ENCODE measurements at places on chromosomes 12 and 14.

GRCh38 chr14:55900749-55901148 lies 217.5 kb upstream of the PELI2 start:
- no peak for DNase-seq

DNA sequence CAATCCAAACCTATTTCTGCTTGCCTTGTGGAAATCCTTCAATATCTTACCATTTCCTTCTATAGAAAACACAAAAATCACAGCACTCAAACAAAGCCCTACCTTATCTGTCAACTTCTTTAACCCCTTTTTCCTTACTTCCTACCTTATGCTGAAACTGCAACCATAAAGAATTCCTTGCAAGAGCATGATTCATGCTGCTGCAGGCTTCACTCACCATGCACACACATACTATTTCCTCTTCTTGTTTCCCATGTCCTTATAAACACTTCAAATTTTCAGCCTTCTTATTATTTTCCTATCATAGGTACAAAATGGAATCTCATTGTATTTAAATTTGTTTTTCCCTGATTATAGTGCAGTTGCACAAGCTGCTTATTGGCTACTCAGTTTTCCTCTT lies 23.3 kb downstream of the LMNTD1 start:
- DNase-seq, result no peak

GRCh38 chr14:35051796-35052195 lies 5.7 kb downstream of the FAM177A1 start:
- DNase-seq, result no peak

DNA sequence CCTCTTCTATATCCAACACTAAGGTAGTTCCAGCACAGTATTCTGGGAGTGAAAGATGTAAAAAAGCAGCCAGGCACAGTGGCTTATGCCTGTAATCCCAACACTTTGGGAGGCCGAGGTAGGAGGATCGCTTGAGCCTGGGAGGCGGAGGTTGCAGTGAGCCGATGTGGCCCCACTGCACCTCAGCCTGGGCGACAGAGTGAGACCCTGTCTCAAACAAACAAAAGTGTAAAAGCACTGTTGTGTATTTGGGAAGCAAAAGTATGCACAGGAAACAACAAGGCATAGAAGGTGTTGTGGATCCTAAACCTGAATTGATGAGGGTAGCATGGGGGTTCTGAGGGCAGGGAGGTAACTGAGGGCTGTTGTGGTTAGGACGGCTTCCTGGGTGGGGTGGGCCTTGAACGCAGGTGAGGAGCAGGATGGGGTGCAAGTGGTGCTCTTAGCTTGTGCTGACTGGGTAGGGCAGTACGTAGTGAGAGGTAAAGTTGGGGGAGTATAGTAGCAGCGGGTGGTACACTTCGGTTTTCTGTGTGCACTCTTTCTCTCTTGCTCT lies 64.2 kb downstream of the RASSF3 start:
- DNase-seq, result no peak

DNA sequence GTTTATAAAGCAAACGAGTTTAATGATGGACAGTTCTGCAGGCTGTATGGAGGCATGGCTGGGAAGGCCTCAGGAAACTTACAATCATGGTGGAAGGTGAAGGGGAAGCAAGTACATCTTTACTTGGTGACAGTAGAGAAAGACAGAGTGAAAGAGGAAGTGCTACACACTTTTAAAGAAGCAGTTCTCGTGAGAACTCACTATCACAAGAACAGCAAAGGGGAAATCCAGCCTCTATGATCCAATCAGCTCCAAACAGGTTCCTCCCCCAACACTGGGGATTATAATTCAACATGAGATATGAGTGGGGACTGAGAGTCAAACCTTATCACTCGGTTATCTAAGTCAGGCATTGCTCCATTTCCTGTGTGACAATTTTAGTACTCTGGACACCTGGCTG lies 189.9 kb upstream of the CNTN1 start:
- no peak for DNase-seq

GRCh38 chr12:76685246-76685678 lies 78.7 kb upstream of the ZDHHC17 start:
- DNase-seq, result no peak

DNA sequence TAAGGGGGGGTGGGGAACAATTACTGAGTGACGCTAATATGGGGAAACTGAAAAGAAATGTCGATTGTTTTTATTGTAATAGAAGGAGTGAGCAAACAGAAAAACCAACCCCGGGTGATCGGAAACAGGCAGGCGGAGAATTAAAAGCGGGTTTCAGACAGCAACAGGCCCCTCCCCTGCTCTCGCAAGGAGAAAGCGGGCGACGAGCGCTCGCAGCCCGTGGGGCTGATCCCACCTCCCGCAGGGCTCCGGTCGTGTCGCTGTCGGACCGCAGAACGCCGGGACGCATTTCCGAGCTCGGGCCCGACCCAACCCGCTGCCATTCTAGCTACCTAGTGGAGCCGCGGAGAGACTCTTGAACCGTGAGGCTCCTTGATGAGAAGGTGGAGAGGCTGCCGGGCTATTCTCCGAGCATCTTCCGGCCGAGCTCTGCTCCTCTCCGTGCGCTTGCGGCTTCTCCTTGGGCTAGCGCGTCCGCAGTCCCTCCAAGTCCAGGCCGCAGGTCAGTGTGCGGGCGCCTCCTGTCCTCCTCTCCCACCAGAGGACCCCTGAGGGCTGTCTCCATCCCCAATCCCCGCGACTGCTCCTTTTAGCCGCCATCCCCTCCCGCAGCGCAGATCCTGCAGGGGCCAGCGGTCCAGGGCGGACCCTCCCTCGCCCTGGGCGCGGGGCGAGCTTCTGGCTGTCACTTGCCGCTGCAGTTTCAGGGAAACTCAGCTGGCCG lies 4.1 kb upstream of the PAX9 start:
- no peak for DNase-seq
